ENCODE measurements at places on chromosomes 11 and 22. TPM values are rescaled to one million over a fixed set of nuclear protein-coding genes. Genes with fewer than 3 reads are reported as not detected.

DCHS1 gene
- total RNA-seq = 11.0 TPM

CRYBB2 gene
- not detected for total RNA-seq

LRFN4 gene
- total RNA-seq = 14.5 TPM

KDELR3 gene
- 78.8 TPM for total RNA-seq

GRCh38 chr11:95486979-95487378, 256.0 kb upstream of the SESN3 start:
- no peak for DNase-seq

GRCh38 chr22:17352798-17353197, 16.5 kb upstream of the CECR2 start:
- no peak for DNase-seq

DNA sequence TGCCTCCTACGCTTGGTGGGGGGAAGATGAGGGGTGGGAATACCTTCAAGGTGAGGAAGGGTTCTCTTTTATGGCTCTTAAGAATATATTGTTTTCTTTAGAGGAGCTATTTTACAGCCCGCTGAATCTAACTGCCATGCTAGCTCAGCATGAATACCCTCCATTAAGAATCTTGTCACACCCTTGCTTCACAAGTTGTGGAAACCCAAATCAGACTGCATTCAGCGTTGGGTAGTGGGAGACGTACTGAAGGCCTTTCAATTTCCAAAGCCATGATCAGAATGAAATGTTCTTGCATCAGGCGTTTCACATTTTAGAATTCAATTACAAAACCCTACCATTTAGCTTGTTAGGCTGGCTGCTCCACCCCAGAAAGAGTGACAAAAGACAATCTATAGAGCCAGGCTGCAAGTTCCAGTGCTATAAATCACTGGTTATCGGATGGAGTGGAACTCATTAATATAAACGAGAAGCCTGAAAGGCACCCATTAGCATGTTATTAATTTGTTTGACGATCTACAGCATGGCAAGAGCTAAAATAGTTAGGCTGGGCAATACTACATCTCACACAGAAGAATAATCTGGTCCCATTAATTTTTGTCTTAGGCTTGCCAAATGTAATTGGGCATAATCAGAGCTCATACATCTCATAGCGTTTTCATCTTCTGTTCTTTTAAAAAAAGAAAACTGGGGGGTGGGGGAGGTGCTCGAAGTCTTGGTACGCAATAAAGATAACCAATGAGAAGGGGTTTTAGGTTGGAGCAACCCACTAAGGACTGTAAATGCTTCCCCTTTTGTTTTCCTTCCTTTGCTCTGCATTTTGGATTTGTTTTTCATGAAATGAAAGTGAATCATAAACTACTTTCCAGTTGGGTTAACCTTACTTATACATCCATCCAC, 57.5 kb downstream of the ABTB2 start:
- no peak for DNase-seq

- DNase-seq = peak; percentile 24
Measured at GRCh38 chr11:118171269-118172062, 5.0 kb downstream of the SCN2B start.

- DNase-seq = no peak
Measured at GRCh38 chr22:17749605-17750395, 24.5 kb downstream of the BID start.

DNA sequence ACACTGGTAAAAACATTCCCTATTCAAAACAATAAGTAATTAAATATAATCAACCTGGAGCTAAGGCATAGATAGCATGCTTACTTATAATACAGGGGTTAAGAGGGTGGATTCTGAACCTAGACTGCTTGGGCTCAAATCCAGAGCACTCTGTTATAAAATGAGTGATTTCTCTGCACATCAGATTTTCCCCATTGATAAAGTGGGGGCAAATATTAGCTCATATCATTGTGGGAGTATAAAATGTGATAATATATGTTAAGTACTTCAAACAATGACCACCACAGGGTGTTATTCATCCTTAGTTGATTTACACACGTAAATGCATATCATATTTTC, 139.4 kb downstream of the LUZP2 start:
- DNase-seq = no peak

All from fibroblast of lung (primary cell).